ENCODE measurements at places on chromosomes 2 and 18.

DNA sequence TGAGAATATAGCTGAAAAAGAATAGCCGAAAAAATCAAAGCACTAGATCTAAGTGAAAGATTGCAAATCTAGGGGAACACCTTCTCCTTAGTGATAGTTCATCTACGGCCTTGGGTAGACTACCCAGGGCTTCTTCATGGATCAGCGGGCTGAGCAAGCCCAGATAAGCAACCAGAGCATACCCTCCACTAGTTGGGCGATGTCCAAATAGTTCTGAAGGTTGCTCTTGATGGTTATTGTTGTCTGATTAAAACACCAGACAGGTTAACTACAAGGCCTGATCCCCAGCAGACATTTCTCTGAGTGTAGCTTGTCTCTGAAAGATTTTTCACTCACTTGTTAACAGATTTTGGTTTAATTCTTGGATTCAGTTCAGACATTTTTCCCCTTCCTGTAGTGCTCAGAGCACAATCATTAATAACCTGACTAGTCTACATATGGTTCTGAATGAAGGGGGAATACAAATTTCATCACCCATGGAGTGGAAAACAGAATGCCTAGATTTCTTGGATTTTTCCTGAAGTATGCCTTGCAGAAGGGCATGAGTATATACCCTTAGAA, 99.6 kb downstream of the BABAM2 start:
- DNase-seq, result no peak

GRCh38 chr2:201939453-201939941, 94.2 kb upstream of the FZD7 start:
- DNase-seq, result no peak

DNA sequence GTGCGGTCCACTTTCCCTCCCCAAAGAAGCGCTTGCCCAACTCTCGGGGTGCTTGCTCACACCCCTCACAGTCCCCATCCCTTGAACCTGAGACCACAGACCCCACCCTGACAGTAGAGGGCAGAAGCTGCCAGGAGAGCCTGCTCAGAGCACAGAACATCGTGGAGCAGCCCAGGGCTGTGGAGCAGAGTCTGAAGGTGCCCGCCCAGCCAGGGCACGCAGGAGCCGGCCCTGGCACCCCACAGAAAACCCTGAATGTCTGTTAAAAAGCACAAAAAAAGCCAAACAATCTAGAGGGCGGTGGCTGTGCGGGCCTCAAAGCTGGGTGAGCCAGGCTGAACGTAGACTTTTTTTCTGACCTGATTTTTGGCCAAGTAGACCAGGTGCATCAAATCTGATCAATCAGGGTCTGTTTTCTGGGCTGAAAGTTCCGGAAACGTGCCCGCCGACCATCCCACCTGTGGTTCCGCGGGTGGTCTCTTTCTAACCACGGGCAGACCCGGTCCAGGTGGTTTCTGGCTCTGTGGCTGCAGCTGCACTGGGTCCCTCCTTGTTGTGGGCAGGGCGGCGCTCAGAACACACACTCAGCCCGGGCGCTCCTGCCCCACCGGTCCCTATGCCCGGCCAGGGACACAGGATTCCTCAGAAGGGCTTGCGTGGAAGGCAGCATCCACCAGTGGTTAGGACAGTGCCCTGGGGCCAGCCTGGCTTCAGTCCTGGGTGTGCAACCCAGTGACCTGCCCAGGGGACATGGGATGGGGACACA, 66.3 kb downstream of the SLC66A2 start:
- no peak for DNase-seq

- DNase-seq, result no peak
Measured at GRCh38 chr2:118665784-118666529, 181.5 kb downstream of the EN1 start.

- no peak for DNase-seq
Measured at GRCh38 chr2:197261808-197262226, 48.8 kb downstream of the ANKRD44 start.

All from T-helper 1 cell (primary cell).